T-cell (primary cell): ENCODE measurements at places on chromosomes 6 and 20. TPM values are rescaled to one million over a fixed set of nuclear protein-coding genes. Genes with fewer than 3 reads are reported as not detected.

The CST8 gene
- total RNA-seq: not detected

GRCh38 chr20:64049060-64049877 is at the start of gene SOX18:
TSS of gene SOX18 (minus strand) at chr20:64049639. CDS start at chr20:64049516, 123 bp downstream.
- no peak for DNase-seq

GRCh38 chr6:16334671-16335070 is 96.3 kb downstream of the GMPR start:
- DNase-seq: no peak

- no peak for DNase-seq
Measured at GRCh38 chr20:52399352-52399751, 207.8 kb upstream of the ZFP64 start.

GRCh38 chr20:13046409-13046808 is 37.6 kb downstream of the SPTLC3 start:
- DNase-seq: no peak

DNA sequence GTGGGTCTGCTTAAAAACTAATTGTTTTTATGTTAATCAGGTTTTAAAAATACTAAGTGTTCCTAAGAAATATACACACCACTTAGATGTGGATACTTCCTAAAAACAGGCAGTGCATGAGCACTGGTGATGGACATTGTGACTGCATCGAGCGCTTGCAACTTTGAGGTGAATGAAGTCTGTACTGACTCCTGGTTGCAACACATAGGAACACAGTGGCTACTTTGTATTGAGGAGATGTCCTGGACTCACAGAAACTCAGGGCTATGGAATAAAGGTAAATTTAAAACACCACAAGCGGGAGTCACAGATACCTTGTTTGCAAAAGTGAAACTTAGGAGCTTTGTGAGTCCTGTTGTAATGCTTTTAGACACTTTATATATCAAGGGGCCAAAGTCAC is 55.6 kb upstream of the POLR1H start:
- DNase-seq: no peak

DNA sequence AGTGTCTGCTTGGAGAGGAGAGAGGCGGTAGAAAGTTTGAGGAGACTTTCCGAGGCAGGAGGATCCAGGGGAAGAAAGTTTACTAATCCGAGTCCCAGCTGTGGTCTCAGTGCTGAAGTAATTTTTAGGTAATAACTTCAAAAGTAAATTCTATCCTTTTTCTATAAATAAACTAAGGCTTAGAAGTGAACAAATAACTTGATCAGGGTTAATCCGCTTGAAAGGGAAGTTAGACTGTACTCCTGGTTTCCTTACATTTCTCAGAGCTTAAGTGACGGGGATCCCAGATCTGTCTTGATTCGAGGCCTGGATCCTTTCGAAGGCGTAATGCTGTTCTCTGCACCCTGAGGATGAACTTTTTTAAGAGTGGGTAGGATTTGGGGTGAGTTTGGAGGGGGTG is 2.6 kb downstream of the STK35 start:
- no peak for DNase-seq

GRCh38 chr6:67073938-67074337 is 1366.9 kb upstream of the EYS start:
- no peak for DNase-seq

GRCh38 chr20:13824459-13824858 is 39.6 kb downstream of the NDUFAF5 start:
- DNase-seq: no peak

DNA sequence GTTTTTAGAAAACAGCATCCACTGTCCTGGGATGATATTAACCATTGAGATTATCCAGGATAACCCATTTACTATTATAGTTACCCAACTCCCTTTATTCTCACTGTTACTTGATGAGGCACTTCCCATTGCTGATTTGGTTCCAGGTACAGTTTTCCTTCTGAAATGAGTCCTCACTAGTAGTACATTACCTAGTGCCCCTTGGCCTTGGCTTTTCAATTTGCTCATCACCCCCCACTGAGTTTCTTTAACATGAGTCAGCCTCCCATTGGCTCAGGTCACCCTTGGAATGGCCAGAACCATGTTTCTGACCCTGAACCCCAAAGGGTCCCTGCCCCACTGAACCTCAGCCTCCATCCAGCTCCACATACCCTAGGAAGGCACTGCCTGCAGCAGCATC is 28.4 kb downstream of the MDGA1 start:
- DNase-seq: no peak

DNA sequence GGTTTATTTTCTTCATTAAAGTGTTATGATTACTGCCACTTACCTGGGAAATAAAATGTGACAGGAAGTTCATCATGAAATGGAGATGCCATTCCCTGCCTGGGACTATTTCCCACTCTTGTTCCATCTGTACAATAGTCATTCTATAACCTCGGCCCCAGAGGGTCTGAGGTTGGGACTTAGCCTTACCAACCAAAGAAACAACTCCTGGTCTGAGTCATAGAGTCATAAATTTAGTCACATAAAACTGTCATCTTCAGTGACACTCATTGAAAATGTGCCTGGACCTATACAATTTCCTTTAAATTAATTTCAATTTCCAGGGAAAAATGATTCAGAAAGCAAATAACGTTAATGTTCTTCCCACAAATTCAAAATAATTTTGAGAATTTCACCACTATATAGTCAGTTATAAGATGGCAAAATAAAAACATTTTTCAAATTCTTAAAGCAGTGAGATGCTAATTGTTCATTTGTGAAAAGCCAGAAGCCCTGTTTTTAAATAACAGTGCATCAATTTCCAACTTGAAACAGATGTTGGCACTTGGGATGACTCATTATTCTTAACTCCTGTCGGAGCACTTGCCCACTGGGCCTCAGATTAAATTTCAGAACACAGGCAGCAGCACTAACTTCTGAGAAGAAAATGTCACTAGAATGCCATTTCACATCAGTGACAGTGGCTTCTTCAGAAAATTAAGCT is 201.2 kb upstream of the SMLR1 start:
- no peak for DNase-seq

DNA sequence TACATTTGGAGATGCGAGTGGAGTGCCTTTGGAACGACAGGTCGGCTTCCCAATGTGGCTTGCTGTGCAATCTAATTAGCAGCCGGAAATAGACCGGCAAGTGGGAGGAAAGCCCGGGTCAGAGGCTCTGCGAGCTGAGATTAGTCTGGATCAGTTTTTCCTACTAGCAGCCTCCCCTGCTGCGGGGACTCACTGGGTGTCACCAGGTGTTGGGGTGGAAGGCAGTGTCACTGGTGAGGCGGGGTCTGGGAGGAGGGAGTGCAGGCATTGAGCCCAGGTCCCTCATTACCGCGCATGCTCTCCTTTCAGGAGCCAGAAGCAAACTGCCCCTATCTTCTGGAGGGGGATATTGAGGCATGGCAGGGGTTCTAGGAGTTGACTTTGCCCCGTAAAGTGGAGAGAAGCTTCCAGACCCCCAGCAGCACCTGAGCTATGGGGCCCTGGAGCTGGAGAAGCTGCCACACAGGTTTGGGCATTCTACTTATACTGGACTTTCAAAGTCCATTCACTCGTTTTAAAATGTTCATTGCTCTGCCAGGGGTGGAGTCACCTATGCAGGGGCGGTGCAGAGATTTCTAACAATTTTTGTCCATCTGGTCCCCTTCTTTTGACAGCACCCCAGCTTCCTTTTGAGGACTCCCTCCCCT is 11.0 kb downstream of the SULF2 start:
- DNase-seq: no peak

DNA sequence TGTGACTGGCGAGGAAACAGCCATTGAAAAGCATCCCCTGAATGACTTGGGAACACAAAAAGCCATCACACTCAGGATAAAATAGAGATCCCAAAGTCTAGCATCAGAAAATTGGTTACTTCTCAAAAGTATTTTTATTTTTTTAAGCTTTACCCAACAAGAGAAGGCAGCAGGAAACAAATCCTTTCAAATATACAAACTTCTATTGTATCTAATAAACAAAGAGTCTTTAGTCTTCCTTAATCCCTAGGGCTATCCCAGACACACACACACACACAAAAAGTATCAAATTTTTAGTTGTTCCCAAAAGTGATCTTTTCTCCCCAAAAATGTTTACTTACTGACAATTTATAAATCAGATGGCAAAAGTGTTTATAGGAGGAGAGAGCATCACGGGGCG is 33.2 kb upstream of the MARCKS start:
- no peak for DNase-seq

- no peak for DNase-seq
Measured at GRCh38 chr20:4681401-4681800, 40.3 kb upstream of the PRND start.

DNA sequence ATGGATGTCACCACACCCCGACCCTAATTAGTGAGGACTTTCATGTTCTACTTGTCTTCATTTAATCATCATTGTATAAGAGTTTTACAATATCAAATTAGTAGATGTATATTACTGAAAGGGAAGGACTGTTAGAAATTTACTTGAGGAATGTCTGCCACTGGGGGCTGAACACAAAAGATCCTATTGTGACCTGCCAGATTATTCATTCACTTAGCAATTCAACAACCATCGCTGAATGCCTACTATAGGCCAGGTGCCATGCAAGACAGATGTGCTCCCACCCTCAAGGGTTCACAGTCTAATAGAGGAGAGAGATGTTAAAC is 8.0 kb upstream of the RBCK1 start:
- DNase-seq: no peak
